ENCODE measurements at places on chromosomes 1 and 21. TPM values are rescaled to one million over a fixed set of nuclear protein-coding genes. Genes with fewer than 3 reads are reported as not detected.
A peak's percentile ranks its signal among the peaks of the same experiment; 100 is the strongest.

Gene RGS13
- total RNA-seq: not detected

Gene NR0B2
- not detected for total RNA-seq

Gene FGR
- total RNA-seq: 0.36 TPM

Gene ADAMTSL4
- 3.2 TPM for total RNA-seq

Gene RXRG
- not detected for total RNA-seq

Gene NCAM2
- 15.3 TPM for total RNA-seq

Gene CDCA8
- 1.5 TPM for total RNA-seq

Gene DIPK1A
- 29.0 TPM for total RNA-seq

Gene CYP2J2
- total RNA-seq: not detected

Gene DDX59
- 12.4 TPM for total RNA-seq

Gene SPRR3
- not detected for total RNA-seq

GRCh38 chr1:11924334-11925195 is 1.7 kb downstream of the KIAA2013 start:
- peak; percentile 88 for DNase-seq
- no peaks in the 10 kb centered on the region for H3K27me3 ChIP-seq
- peaks cover 28% of the 10 kb centered on the region for H3K36me3 ChIP-seq
- H3K4me3 ChIP-seq: peak overlapping the region; percentile 68
- peaks cover 20% of the 10 kb centered on the region for H3K4me1 ChIP-seq

DNA sequence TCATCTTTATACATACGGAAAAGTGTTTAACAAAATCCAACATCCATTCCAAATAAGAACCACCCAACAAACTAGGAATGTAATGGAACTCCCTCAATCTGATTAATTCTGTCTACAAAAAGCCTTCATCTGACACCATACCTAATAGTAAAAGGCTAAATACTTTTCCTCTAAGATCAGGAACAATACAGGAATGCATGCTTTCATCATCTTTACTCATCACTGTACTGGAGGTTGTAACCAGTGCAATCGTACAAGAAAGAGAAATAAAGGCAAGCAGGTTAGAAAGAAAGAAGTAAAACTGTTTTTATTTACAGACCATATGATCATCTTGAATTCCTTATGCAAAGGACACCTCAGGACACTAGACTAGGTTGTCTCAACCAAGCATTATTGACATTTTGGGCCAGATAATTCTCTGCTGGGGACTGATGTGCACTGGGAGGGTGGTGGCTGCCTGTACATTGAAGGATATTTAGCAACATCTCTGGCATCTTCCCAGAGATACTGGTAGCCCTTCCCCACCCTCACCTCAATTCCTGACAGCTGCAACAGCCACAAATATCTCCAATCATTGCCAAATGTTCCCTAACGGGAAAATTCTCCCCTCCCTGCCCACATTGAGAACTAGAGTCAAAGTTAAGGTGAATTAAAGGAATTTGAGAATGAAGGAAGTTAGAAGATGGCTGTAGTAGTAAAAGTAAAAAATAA is 30.6 kb upstream of the INSL5 start:
- no peak overlapping the region for H3K4me3 ChIP-seq
- no peak for DNase-seq
- no peaks in the 10 kb centered on the region for H3K27me3 ChIP-seq
- no peak overlapping the region for H3K27ac ChIP-seq
- H3K36me3 ChIP-seq: no peaks in the 10 kb centered on the region
- H3K4me1 ChIP-seq: no peaks in the 10 kb centered on the region

- H3K4me3 ChIP-seq: no peak overlapping the region
- H3K27me3 ChIP-seq: peaks cover 45% of the 10 kb centered on the region
These were observed 64.9 kb upstream of the SMYD2 start for GRCh38 chr1:214216021-214216420.

DNA sequence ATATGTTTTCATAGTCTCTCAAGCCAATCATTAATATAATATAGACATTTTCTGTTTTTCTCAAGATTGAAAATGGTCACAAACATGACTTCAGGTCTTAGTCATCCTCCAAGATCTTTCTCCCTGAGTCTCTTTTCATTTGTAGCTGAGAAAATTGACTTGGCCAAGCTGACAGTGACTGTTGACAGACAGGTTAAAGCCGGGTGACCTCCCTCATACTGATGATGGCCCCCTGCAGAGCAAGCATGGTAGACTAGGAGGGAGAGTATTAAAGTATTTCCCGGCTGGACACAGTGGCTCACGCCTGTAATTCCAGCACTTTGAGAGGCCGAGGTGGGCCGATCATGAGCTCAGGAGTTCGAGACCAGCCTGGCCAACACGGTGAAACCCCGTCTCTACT is 6.8 kb upstream of the KIAA1614 start:
- DNase-seq: no peak
- no peaks in the 10 kb centered on the region for H3K27me3 ChIP-seq
- no peaks in the 10 kb centered on the region for H3K36me3 ChIP-seq
- no peak overlapping the region for H3K27ac ChIP-seq
- H3K4me3 ChIP-seq: no peak overlapping the region

- peak; percentile 15 for DNase-seq
- peaks cover 56% of the 10 kb centered on the region for H3K4me1 ChIP-seq
- peak overlapping the region; percentile 87 for H3K4me3 ChIP-seq
- no peaks in the 10 kb centered on the region for H3K36me3 ChIP-seq
These were observed 608 bp downstream of the PEF1 start for GRCh38 chr1:31643976-31644559.

DNA sequence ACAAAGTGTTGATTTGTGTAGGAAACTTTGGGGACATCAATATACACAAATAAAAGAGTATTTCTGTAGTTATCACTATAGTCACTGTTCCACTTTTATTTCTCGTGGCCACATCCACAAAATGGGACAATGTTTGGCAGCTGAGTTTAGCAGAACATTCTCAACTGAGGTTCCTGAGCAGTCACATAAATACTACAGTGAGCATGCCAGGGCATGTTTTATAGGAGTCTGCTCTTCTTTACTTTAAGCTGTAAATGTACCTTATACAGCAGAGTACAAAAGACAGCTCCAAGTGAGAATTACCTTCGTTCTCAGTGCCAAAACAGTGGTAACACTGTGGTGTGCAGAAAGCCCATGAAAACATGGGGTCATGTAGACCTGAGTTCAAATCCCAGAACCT is 5.0 kb downstream of the BTG3 start:
- H3K27ac ChIP-seq: peak overlapping the region; percentile 34
- peak; percentile 2 for DNase-seq
- H3K27me3 ChIP-seq: no peaks in the 10 kb centered on the region

DNA sequence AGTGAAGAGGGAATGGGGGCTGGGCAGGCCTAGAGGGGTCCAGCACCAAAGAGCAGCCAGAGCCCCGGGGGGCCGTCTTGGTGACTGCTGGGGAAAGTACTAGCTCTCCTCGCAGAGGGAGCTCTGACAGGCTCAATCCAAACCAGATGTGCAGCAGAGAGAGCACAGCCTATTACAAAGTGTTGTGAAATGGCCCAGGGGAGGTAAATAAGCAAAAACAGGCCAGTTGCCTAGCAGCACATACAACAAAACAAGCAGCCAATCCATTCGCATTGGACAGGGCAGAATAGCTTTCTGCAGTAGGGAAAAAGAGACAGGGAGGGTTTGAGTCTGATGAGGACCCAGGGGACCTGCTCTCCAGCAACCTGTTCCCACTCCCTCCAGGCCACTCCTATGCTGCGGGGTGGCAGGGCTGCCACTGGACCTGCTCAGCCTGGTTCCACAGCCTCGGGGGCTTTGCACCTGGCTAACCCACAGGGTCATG is 239.6 kb upstream of the FGGY start:
- H3K27me3 ChIP-seq: no peaks in the 10 kb centered on the region
- H3K27ac ChIP-seq: peak overlapping the region; percentile 44
- peak; percentile 82 for DNase-seq
- H3K4me3 ChIP-seq: no peak overlapping the region

- no peaks in the 10 kb centered on the region for H3K36me3 ChIP-seq
- no peak overlapping the region for H3K4me3 ChIP-seq
These were observed 23.9 kb upstream of the PBX1 start for GRCh38 chr1:164534863-164535610.

GRCh38 chr1:8193840-8194406 is 124.0 kb upstream of the SLC45A1 start:
- no peaks in the 10 kb centered on the region for H3K27me3 ChIP-seq
- H3K4me3 ChIP-seq: no peak overlapping the region
- peaks cover 30% of the 10 kb centered on the region for H3K4me1 ChIP-seq
- no peaks in the 10 kb centered on the region for H3K36me3 ChIP-seq
- peak overlapping the region; percentile 93 for H3K27ac ChIP-seq
- no peak for DNase-seq

- H3K4me1 ChIP-seq: no peaks in the 10 kb centered on the region
- H3K27ac ChIP-seq: no peak overlapping the region
- no peak overlapping the region for H3K4me3 ChIP-seq
- DNase-seq: no peak
- H3K36me3 ChIP-seq: no peaks in the 10 kb centered on the region
- H3K27me3 ChIP-seq: peaks cover 16% of the 10 kb centered on the region
These were observed 22.9 kb downstream of the OVGP1 start for GRCh38 chr1:111404588-111404987.

GRCh38 chr21:45611296-45611695 is 32.2 kb upstream of the PCBP3 start:
- no peaks in the 10 kb centered on the region for H3K36me3 ChIP-seq
- DNase-seq: no peak
- no peak overlapping the region for H3K4me3 ChIP-seq
- H3K27me3 ChIP-seq: peaks cover 14% of the 10 kb centered on the region

DNA sequence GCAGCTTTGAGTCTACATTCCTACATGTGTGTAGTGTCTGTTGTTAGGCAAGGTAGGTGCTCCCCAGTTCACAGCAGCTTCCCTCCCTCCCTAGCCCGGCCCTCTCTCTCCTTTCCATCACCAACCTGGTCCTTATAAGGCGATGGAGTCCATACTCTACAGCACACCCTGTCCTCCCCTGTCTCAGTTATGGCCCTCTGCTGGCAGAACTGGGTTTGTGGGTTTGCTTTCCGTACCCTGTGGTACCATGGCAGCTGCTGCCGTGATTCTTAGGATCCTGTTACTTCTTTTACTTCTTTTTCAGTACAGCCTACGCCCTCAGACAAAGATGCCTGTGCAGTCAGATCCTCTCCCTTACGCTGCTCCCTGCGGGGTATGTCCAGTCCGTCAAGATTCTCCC is 31.7 kb downstream of the AK5 start:
- no peaks in the 10 kb centered on the region for H3K27me3 ChIP-seq
- H3K4me1 ChIP-seq: peaks cover 4% of the 10 kb centered on the region
- H3K4me3 ChIP-seq: no peak overlapping the region
- no peaks in the 10 kb centered on the region for H3K36me3 ChIP-seq
- peak; percentile 49 for DNase-seq

DNA sequence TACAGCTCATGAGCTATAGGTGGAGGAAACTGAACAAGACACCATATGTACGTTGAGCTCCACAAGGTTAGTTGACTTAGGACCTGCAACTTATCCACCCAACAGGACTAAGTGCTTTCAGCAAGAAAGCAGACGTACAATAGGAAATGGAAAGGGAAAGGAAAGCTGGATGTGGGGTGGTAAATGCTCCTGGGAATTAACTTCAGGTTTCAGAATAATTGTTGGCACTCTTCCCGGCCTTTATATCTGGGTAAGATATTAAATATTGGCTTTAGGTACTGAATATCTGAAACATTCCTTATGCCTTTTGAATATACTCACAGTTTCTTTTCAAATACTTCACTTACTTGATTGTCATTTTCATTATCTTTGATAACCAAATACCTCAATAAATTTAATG is 36.3 kb downstream of the GLMN start:
- DNase-seq: no peak
- no peak overlapping the region for H3K27ac ChIP-seq
- no peak overlapping the region for H3K4me3 ChIP-seq
- H3K4me1 ChIP-seq: peaks cover 5% of the 10 kb centered on the region

DNA sequence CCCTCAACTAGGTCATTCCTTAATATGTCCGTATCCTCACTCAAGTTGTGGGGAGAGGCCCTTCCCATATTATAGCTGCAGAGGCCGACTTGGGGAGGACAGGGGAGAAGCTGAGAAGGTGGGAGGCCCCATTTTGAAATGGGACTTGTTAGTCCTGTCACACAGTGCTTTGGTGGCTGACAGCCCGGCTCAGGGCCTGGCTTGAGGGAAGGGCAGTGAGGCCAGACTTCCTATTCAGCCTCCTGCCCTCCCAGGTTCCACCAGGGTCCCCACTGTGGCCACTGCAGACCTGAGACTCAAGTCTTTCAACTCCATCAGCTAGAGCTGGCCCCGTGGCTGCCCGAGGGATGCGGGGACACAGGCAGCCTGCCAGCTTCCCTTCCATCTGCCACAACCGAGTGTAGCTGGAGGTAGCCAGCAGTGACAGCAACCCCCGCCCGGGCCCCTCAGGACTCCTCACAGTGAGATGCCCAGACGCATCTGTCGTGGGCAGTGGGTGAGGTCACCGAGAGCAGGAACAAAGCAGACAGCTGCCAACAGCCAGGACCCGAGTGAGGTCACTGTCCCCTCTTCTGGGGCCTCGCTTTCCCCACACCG is 36.9 kb downstream of the SIM2 start:
- H3K36me3 ChIP-seq: no peaks in the 10 kb centered on the region
- no peak overlapping the region for H3K4me3 ChIP-seq
- H3K27ac ChIP-seq: no peak overlapping the region
- no peaks in the 10 kb centered on the region for H3K4me1 ChIP-seq
- no peaks in the 10 kb centered on the region for H3K27me3 ChIP-seq
- no peak for DNase-seq

GRCh38 chr21:36762642-36763041 is 63.7 kb downstream of the SIM2 start:
- no peak overlapping the region for H3K27ac ChIP-seq
- H3K4me1 ChIP-seq: no peaks in the 10 kb centered on the region
- H3K36me3 ChIP-seq: no peaks in the 10 kb centered on the region
- H3K27me3 ChIP-seq: no peaks in the 10 kb centered on the region

- no peak overlapping the region for H3K27ac ChIP-seq
- peaks cover 6% of the 10 kb centered on the region for H3K4me1 ChIP-seq
- H3K4me3 ChIP-seq: no peak overlapping the region
- no peaks in the 10 kb centered on the region for H3K27me3 ChIP-seq
- DNase-seq: no peak
- H3K36me3 ChIP-seq: no peaks in the 10 kb centered on the region
These were observed 131.5 kb downstream of the DHRS3 start for GRCh38 chr1:12486401-12487005.

DNA sequence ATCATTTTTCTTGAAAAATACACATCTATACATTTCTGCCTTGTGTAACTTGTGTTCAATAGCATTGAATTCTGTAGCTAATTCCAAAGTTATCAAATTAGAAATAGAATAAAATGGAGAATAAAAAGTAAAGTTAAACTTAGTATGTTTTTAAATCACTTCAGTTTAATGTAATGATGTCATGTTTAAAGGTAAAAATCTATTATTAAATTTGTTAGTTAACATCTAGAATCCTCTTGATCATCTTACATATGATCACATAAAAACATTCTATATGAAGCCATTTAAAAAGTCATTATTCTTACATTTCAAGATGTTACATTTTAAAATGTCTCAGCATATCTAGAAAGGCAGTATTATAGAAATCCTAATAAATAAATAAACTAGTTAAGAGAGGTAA is 1163.2 kb downstream of the PLA2G4A start:
- no peak overlapping the region for H3K4me3 ChIP-seq
- H3K27ac ChIP-seq: no peak overlapping the region
- DNase-seq: no peak
- H3K4me1 ChIP-seq: no peaks in the 10 kb centered on the region

Measured in osteoblast (primary cell).